ENCODE measurements at places on chromosomes 1 and 21.

GRCh38 chr1:108708691-108709660 lies 3.7 kb upstream of the FNDC7 start:
- DNase-seq, result no peak

DNA sequence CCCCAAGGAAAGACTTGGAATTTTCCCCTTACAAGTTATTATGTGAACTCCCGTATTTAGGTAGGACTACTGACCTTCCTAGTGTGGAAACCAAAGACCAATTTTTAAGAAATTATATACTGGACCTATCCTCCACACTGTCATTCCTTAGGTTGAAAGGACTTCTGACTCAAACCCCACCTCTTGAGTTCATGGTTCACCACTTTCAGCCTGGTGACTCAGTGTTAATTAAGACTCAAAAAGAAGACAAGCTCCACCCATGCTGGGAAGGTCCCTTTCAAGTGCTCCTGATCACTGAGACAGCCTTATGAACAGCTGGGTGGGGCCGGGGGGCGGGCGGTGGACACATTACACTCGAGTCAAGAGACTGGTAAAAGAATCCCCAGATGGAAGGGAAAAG lies 113.2 kb downstream of the LRRC53 start:
- DNase-seq, result no peak

- no peak for DNase-seq
Measured at GRCh38 chr21:39610703-39611102, 2.0 kb upstream of the B3GALT5 start.

DNA sequence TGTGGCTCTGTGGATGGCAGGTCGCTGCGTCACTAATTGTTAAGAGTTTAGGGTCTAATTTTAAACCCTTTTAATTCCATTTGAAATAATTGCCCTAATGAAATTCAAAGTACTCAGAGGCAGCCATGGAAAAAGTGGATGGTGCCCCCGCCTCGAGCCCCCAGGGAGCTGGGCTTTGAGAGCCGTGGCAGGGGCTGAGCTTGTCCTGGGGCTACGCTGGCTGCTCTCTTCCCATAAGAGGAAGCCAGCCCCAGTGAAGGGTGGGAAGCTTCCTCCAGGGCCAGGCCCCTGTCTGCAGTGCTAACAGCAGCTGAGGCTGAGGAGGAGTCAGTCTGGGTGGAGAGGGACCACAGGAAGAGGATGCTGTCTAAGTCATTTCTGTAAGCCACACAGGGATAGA lies 315.0 kb upstream of the POU3F1 start:
- no peak for DNase-seq

DNA sequence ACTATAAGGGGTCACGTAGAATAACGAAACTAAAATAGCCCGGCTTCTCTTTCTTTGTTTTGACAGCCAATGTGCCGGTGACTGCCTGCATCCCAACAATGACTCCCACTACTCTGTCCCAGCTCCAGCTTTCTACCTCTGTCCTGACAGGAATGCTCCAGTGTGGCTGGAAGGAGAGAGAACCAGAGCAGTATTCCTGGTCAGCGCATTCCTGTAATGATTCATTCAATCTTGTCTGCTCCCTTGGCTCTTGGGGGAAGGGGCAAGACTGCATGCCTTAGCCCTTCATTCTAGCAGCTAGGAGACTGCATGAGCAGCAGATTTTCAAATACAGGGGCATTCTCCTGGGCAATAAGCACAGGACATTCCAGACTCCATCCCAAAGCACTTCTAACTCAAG lies 132.1 kb upstream of the PRMT6 start:
- DNase-seq, result no peak

DNA sequence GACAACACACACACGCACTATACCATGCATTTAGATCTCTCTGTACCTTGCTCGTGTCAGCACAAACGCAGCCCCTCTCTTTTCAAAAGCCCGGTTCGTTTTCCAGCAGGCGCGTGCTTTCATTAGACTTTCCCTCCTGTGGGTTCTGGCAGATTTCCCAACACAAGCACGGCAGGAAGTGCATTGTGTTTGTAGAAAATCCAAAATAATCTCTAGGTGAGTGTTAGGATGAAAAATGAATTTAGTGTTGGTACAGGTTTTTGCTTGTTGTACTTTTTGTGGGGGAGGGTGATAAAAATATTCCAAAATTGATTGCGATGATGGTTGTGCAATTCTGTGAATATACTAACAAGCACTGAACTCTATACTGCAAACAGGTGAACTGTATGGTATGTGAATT lies 54.1 kb upstream of the POFUT2 start:
- no peak for DNase-seq

DNA sequence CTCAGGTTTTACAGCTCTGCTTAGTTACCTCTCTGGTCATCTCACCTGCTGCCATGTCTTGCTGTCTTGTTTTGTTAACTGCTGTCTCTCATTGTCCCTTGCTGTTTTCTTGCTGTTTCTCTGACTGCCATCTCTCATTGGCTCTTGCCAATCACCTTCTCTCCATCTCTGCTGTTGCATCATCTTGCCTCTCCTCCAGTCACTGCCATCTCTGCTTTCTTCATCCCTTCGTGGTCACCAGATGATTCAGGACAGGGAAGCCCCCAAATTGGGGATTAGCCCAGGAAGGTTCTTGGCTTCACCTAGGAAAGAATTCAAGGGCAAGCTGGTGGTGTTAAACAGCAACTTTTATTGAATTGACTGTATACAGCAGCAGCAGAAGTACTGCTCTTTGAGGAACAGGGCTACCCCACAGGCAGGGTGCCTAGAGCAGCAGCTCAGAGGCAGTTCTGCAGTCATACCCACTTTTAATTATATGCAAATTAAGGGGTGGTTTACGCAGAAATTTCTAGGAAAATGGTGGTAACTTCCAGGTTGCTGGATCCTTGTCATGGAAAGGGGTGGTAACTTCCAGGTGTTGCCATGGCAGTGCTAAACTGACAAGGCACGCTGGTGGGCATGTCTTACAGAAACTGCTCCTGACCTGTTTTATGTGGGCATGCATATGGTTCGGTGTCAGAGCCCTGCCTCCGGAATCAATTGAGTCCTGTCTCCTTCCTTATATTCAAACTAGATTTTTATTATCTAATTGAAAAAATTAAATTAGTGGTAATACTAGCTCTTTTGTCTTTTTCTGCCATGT lies 33.4 kb downstream of the SUCO start:
- no peak for DNase-seq

Measured in stomach (tissue), 19 donors.